ENCODE measurements at places on chromosomes 3 and 15.
A peak's percentile ranks its signal among the peaks of the same experiment; 100 is the strongest.

DNA sequence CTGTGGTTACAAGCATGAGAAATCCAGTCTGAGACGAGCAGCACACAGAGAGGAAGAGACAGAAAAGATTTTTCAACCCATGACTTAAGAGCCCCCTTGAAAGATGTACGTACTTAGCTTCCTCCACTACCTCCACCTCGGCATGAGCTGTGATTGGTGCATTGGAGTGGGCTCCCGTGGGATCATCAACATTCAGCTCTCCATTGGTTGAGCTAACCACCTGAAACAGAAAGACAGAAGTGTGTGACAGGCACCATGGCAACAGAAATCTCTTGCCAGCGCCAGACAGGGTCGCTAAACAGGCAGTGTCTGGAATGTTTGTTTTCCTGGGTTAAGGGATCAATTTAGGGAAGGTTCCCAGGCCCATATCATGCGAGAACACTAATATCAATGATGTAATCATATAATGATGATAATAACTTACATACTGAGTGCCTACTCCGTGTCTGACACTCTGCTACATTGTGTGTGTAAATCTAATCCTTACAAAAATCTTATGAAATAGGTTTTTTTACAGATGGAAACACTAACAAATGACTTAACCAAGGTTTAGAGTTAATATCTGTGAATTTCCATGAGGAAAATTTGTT, 17.5 kb upstream of the PPIB start:
- no peak for DNase-seq

GRCh38 chr15:65373163-65373651, 4.6 kb downstream of the IGDCC3 start:
- DNase-seq = no peak

DNA sequence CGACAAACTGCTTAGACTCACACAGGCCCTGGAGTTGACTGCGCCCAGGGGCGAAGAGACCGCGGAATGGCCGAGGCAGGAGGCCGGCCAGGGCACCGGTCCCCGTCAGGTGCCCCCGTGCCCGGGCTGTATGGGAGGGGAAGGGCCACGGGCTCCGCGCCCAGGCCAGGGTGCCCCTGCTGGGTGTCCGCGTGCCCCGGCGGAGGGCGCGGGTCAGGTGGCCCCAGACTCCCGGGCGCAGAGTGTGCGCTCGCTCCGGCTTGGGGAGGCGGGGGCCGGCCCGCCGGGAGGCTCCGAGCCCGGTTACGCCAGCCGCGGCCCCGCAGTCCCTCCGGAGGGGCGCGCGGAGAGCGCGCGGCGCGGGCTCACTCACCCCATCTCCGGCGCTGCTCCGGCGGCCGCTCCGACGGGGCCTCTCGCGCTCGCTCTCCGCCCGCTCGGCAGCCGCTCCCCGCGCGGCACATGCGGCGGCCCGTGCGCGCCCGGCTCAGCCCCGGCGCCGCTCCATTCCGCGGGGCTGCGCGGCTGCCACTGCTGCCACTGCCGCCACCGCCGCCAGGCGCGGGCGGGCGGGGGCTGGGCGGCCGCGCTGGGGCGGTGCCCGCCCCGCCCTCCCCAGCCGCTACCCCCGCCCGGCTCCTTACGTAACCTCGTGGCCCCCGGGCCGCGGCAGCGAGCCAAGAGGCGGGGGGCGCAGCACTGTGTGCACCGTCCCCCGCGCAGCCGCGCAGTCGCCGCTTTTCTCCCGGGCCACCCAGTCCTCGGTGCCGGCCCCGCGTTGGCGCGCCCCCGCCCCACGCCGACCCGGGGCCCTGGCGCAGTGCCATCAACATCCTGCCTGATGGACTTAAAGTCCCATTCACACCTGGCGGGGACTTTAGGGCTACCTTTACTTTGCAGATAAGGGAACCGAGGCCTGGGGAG, at the start of gene HOMER2:
Gene HOMER2, minus strand, starts transcription at position 563 of the 924 bp plus-strand sequence. Its CDS starts 185 bp downstream, at position 378.
- peak; percentile 10 for DNase-seq

DNA sequence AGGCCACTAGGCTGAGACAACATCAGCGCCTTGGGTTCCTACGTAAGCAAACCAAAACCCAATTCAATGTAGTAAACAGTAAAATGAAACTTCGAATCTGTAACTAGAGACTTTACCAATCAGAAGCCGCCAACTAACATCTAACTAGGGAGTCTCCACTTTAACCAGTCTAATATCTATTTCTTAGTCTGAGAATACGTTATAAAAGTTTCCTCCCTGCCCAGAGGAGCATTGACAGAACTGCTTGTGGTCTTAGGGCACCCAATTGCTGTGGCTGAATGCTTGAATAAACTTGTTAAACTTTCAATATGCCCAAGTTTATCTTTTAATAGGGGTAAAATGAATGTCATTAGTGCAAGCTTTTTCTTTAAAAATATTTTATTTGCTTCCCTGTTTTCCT, 4.3 kb downstream of the CP start:
- DNase-seq = no peak

- DNase-seq = no peak
These were observed 61.6 kb downstream of the SHQ1 start for GRCh38 chr3:72786668-72787067.

DNA sequence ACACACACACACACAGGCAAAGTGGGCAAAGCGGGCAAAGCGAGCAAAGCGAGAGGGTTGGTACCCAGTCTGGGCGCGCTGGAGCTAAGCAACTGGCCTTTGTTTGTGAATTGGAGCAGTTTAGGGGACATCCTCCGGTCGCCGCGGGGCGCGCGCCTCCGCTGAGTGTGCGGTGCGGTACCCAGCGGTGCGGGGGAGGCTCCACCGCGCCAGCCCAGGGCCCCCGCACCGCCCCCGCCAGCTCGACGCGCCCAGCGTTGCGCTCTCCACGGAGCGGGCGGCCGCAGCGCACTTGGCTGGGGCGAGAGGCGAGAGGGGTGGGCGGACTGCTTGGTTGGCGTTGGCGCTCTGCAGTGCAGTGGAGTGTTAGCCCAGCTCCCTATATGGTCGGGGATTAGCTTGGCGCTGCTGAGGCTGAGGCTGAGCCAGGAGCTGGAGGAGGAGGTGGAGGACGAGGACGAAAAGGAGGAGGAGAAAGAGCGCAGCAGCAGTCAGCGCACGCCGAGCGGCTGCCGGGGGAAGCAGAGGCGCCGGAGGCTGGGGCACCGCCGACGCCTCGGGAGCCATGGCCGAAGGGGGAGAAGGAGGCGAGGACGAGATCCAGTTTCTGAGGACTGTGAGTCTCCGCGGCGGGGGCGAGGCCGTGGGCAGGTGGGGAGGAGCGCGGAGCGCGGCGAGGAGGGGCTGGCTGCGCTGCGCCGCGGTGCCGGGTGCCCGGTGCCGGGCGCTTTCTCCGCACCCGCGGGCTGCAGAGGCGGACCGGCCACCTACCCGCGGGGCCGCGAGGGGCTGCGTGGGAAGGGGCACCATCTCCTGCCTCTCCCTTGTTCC, at the start of gene RYR3:
Gene RYR3, plus strand, starts transcription at position 487 of the 831 bp plus-strand sequence. Its CDS starts 79 bp downstream, at position 566.
- no peak for DNase-seq

GRCh38 chr3:117278424-117279190, 569.0 kb downstream of the TUSC7 start:
- DNase-seq = no peak

- no peak for DNase-seq
These were observed 5.5 kb downstream of the KLF13 start for GRCh38 chr15:31332020-31332680.

- DNase-seq = no peak
These were observed 158.3 kb downstream of the SV2B start for GRCh38 chr15:91258415-91258759.

DNA sequence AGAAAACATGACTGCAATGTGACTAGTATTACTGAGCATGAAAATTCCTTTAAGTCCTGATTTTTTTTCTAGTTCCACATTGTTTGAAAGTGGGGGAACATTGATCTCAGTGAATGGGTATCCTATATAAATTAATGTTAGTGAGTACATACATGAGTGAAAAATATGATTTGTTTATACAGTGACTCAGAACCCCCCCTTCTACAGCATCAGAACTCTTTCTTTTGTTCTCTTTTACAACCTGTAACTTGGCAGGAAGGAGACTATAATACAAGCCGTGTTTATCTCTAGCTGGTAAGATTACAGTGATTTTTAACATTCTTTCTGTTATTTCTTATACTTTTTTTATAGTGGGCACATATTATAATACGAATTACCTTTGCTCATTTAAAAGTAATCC, 384.7 kb downstream of the PDCD6IP start:
- no peak for DNase-seq

DNA sequence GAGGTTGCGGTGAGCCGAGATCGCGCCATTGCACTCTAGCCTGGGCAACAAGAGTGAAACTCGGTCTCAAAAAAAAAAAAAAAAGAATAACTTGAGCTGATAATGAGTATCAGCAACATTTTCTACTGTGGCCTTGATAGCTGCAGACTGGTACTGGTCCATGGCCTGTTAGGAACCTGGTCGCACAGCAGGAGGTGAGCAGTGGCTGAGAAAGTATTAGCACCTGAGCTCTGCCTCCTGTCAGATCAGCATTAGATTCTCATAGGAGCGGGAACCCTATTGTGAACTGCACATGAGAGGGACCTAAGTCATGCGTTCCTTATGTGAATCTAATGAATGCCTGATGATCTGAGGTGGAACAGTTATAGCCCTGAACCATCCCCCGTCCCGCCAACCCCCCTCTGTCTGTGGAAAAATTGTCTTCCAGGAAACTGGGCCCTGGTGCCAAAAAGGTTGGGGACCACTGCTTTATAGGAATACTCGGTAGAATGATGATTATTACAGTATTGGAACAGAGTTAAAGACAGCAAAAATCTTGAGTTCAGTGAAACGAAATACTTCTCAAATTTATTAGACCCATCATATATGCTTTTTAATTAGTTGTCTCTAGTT, 126.0 kb downstream of the ZNF609 start:
- no peak for DNase-seq

GRCh38 chr3:85182975-85183752, 224.4 kb downstream of the CADM2 start:
- no peak for DNase-seq

- DNase-seq = no peak
These were observed 155.9 kb upstream of the ICE2 start for GRCh38 chr15:60634815-60635214.

- DNase-seq = no peak
These were observed 16.9 kb upstream of the P2RY13 start for GRCh38 chr3:151346292-151346691.

- DNase-seq = peak; percentile 71
These were observed at the start of gene APH1B for GRCh38 chr15:63277038-63277892. APH1B (plus strand) TSS chr15:63277605; CDS start chr15:63277624, 19 bp downstream.

GRCh38 chr15:69794645-69795469, 302.9 kb downstream of the TLE3 start:
- DNase-seq = no peak

- no peak for DNase-seq
These were observed 7.0 kb upstream of the BMF start for GRCh38 chr15:40115670-40116093.

DNA sequence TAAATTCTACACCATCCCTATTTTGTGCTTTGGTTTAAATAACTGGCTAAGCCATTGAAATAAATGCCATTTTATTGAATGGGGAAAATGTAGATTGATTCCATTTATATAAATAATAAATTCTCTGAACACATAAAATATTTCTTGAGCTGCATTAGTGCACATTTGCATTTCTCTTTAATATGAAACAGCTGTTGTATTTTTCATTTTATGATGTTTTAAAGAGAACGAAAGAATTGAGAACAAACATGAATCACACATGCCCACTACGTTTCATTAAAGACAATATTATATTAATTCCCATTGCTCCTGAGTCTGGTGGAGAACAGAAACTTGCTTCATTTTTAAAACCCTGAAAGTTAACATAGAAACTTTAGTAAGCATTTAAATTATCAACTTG, 235.7 kb upstream of the CFAP20DC start:
- DNase-seq = no peak

GRCh38 chr3:64796607-64797399, 109.0 kb upstream of the ADAMTS9 start:
- no peak for DNase-seq

DNA sequence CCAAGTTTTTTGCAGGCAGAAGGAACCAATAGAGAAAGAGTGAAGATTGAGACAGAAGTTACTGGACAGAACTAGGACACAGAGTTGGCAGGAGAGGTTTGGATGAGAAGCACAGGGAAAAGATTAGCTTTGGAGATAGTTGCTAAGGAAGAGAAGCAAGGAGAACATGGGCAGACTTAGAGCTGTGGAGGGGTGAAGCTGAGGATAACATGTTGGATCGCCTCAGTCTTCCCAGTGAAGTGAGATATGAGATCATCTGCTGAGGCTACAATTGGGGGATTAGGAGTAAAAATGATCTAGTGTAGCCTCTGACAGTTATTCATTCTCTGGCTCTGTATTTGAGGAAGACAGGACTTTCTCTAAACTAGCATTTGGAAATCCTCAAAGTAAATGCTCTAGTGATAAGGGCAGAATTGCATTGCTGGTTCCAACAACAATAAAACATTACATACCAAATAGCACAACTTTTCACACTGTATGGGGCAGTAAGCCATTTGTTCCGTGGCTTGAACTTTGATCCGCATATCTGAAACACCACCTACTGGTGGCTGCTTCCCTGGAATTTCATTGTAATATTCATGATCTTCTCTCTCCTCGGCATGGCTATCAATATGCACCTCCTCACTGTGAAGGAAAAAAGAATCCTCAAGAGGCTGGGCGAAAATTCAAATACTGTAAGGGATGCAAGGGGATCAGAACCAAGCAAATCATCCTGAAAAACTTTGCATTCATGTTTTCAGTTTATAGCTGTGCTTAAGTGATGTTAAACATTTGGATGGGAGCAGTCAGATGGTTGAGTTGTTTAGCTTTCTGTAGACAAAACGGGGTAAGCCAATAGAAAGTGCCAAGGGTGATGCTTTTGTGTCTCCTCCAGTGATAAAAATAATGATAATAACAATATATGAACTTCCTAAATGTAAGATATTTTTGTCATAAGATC, 22.2 kb upstream of the EID1 start:
- no peak for DNase-seq

- DNase-seq = peak; percentile 77
These were observed at the start of gene HPS3 for GRCh38 chr3:149129326-149130205. HPS3 (plus strand) TSS chr3:149129638; CDS start chr3:149129724, 86 bp downstream.

DNA sequence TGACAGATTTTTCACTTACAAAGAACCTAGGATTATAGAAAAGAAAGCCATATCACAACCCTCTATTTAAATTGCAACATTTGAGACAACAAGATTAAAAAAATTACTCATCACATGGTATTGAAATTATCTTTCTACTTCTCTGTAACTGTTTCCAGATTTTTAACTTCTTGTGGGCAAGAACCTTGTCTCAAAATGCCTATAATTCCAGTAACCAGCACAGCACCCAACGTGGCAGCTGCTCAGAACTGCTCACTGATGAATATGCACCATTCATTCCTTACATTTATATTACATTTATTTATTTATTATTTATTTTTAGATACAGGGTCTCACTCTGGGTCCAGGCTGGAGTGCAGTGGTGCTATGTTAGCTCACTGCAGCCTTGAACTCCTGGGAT, 216.1 kb downstream of the THRB start:
- DNase-seq = no peak

- no peak for DNase-seq
These were observed 20.7 kb downstream of the CYFIP1 start for GRCh38 chr15:22959321-22960101.

GRCh38 chr3:169660709-169661360, 2.7 kb downstream of the MECOM start:
- no peak for DNase-seq

GRCh38 chr15:55907797-55908196, 85.6 kb downstream of the NEDD4 start:
- DNase-seq = no peak
